EH (cell line): ENCODE measurements at places on chromosomes 11 and 22.

DNA sequence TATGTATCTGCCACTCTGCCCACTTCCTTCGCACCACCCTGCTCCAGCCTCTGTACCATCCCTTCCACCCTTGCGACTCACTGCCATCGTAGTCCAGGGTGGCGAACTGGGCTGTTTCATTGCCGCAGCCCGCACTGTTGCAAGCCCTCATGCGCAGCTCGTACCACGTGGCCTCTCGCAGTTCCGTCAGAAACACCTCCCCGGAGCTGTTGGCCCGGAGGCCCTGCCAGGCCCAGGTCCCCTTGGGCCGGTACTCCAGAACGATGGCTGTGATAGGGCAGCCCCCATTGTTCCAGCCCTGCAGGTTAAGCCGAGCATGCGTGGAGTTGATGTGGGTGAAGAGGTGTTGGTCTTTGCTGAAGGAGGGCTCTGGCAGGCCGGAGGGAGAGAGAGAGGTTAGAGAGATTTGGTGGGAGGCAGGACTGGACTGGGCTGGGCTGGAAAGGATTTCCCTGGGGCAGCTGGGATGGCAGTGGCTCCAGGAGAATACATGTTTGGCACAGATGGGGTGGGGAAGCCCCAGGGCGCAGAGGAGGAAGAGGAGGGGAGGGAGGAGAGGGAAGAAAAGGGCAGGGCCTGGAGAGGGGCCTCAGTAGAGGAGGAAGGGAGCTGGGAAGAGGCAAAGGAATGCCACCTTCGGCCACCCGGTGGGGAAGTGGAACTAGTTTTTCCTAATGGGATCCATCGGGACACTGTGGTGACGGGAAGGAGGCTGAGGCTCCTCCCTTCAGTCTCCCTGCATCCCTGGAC is 109.6 kb downstream of the CEP164 start:
- no peak for DNase-seq

DNA sequence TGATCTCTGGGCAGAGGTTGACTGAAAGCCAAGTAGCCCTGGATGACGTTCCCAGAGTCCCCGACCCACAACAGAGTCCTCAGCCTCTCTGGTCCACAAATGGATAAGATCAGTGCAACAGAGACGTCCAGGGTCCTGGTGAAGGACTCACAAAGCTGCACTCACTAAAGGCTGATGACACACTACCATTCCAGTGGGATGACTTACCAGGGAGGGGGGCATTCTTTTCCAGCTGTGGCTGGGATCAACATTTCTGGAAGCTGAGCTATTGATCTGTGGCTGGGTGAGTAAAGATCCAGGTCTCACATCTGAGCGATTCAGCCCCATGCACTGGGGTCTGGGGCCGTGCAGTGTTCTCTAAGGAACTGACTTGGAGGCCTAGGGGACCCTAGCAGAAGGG is 296.2 kb downstream of the NTM start:
- peak; percentile 74 for DNase-seq

GRCh38 chr11:71304045-71304444 is 51.7 kb upstream of the SHANK2 start:
- no peak for DNase-seq

DNA sequence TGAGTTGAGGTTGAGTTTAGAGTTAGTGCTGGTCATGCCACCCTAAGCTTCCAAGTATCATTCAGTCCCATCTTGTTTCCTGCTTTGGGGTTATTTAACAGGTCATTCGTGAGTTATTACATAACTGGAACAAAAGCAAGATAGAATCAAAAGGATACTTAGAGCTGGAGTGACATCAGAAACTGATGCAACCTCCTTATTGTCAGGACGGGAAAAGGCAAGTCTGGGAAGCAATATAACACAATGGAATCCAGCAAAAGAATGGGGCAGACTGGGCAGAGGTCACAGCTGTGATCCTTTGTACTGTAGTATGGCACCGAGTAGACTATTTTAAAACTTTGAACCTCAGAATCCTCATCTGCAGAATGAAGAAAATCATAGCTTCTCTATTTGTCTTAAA is 4.4 kb upstream of the PRSS23 start:
- peak; percentile 59 for DNase-seq

DNA sequence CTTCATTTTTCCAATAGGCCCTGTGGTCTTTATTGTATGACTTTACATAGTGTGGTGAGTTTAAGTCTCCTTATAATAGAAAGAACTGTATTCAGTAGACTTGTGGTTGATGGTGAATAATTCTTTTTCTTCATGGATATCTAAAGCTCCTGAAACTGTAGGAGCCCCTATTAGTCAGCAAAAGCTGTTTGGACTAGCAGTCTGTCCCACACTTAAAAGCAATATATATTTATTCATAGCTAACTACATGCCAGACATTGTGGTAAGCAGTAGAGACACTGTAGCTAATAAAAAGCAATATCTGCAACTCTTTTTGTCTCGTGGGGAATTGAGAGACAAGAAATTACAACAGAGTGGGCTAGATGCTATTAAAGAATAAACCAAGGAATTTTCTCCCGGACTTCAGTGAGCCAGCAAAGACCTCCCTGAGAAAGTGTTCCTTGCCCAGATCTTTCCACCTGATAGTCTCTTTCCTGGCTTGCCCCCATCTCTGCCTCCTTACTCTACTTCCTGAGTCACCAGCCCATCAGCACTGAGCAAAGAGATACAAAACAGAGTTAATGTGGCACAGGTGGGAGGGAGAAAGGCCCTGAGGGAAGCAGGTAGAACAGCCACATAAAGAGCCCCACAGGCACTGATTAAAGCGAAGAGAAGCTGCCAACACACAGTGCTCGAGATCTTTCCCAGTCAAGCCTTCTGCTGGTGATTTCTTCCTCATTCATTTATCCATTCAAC is 1.4 kb upstream of the OR52W1 start:
- DNase-seq = peak; percentile 9

GRCh38 chr11:76071090-76071489 is 135.2 kb downstream of the WNT11 start:
- DNase-seq = no peak

- DNase-seq = peak; percentile 31
These were observed at the start of gene STK33 for GRCh38 chr11:8593935-8594909. Gene STK33, minus strand, starts transcription at chr11:8594228. Its CDS starts 119,323 bp downstream, at chr11:8474905.

GRCh38 chr11:116164843-116165242 is 607.9 kb downstream of the BUD13 start:
- no peak for DNase-seq

DNA sequence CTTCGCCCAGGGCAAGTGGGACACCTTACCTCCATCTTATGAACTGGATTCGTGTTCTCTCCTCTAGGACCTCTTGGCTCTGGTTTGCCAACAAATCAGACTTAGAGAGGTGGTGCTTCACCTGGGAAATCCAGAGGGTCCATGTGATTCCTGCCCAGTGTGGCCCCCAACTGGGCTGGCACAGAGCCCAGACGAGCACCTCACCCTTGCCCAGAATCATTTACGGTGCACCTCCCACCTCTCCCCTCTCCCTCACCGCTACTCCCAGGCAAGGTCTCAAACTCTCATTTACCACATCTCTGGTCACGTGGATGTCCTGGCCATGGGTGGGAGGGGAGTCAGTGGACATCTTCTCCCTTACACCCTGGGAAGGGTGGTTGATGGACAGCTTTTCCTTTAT is 1.1 kb downstream of the SPATA19 start:
- DNase-seq = no peak

DNA sequence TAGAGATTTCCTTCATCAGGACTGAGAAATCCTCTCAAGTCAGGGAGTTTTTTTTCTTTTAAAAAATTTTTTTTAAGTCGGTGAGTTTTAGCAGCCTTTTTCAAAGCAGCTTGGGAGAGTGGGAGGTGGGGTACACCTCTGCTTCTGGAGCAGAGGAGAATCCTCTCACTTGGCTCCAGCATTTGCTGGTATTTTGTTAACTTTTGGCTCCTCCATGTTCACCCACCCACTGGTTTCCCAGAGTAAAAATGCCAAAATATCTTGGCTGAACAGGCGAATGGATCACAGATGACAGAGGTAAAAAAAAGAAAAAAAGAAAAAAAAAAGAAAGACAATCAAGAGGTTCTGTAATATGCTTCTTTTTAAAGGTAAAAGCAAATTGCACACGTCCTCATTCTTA is 68.0 kb downstream of the GAB2 start:
- DNase-seq = no peak

DNA sequence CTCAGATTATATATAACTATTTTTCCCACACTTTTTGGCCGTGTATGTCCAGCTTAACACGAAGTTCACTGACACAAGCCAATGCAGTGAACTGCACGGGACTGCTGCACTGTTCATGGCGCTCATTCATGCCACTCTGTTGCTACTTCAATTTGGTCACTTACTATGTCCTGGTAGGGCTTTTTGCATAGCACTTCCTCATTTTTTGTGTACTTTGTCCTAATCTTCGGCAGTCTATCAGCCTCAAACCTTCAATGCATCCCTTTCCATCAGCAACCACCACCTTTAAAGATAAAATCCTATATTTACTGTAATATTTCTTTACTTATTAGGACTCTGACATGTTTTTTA is 18.7 kb upstream of the ARHGAP32 start:
- no peak for DNase-seq

GRCh38 chr11:118283756-118284350 is 19.8 kb upstream of the MPZL2 start:
- DNase-seq = no peak

DNA sequence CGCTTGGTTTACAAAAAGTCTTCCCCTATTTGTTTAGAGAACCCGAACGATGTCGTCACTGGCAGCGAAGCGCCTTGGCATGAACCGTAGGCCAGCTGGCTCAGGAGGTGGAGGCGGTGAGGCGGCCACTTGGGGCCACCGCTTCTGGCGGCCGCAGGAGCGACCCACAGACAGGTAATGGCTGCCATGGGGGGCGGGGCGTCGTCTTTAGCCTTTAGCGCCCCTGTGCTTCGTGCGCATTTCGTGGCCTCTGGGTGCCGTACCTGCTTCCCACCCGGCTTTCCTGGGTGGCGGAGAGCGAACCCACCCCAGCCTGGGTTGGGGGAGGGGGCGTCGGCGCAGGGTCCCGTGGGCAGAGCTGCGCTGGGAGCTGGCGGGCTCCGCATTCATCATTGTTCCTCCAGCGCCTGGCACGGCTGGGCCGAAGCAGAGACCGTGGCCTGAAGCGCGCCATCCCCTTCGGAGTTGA is 469 bp upstream of the OSBP2 start:
- DNase-seq = peak; percentile 11

- DNase-seq = peak; percentile 87
These were observed 74.6 kb downstream of the CELSR1 start for GRCh38 chr22:46462726-46463371.

- no peak for DNase-seq
These were observed 38.6 kb upstream of the PTH start for GRCh38 chr11:13534358-13534757.

DNA sequence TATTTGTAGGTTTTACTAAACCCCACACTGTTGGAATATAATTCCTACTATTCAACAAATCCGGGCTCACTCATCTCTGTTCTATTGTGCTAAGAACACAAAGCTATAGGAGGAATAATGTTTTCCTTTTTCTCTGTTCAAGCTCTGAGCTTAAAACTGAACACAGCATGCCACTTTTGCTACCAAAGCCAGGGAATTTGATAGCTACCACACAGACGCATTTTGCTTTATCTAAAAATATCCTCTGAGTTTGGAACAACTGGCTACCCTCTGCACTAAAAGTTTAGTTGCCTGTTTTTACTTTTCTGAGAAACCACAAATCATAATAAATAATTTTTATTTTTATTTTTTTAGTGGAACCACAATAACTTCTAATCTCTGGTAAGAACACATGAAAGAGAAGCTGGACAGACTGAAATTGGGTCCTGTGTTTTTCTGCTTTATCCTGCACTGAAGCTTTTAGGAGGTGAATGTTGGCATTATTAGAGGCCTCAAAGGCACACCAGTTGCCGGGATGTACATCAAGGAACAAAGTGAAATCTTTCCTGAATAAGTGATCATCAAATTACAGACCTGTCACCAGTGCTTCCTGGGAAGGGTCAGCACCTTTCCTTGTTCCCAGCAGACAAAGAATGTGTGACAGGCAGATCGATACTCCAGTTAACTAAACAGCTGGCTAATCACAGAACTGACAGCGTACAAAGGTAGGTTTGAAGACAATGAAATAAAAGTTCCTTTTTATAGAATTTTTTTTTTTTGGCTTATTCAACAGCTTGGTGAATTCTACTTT is 523.2 kb upstream of the TENM4 start:
- DNase-seq = no peak

DNA sequence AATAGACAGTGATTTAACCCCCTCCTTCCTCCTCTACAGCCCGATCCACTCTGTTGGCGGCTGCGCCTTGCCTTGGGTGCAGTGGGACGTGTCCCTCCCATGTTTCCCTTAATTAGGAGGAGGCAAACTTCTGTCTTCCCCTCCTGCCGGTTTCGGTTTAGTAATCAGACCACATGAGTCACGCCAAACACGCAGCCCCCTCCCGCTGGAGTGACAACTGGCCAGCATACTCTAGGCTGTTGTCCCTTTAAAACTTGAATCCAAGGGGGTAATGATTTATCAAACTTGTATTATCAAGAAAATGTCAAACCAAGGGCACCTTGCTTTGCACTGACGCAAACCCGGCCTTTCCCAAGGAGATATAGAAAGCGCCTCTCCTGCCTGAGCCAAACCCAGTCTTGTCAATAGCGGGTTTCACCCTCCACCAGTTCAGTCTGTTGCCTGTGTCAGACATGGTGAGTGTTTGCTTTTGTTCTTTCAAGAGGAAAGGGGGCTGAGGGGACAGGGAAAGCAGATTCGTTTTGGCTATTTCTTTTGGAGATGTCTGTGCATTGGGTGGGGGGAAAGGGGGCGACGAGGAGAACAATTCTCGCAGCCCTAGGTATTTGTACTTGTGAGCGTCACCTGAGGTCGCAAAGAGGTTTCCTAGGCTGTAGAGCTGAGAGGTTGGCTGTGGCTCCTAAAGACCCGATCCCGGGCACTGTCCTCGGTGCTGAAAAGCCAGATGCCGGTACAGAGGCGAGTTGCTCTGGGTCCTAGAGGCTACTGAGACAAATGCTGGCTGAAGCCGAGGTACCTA is at the start of gene SLC6A5:
SLC6A5 (plus strand) TSS at position 388 of the 799 bp plus-strand sequence; CDS start at position 453, 65 bp downstream.
- DNase-seq = peak; percentile 51

DNA sequence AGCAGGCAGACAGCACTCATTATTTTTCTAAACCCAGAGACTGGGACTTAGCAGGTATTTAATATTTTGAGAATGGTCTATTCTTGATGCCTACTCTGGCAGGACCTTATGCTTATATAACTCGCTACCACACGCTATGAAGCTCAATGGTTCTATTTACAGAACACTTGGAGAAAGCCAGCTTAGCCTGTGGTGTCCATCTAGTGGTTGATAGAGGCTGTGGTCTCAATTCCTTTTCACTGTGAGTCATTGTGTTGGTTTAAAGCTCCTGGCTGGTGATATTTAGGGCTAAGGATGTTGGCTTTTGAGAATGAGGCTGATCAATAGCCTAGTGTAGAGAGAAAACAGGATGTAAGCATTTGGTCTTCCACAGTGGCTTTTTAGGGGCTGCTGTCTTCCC is 206.4 kb downstream of the DBX1 start:
- DNase-seq = peak; percentile 87

DNA sequence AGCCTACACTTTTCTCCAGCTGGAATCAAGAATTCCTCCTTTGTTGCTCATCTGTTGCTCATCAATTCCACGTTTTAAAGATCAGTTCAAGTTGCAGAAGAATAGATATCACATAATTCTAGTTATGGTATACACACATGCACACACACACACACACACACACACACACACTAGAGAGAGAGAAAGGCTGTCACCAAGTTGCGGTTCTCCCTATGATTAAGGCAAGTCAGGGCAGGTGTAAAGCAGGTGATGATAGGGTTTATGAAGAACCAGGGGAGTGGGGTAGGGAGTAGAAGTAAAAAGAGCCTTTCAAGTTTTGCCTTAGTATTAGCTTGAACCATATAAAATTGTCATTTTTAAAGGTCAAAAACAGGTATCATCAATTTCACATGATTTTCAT is 31.7 kb upstream of the TMPRSS4 start:
- no peak for DNase-seq

- DNase-seq = no peak
These were observed 1494.3 kb downstream of the BRD1 start for GRCh38 chr22:48333323-48333763.
